ENCODE measurements at places on chromosomes 16 and 17.

- DNase-seq, result peak; percentile 72
These were observed 646 bp downstream of the HIC1 start for GRCh38 chr17:2055292-2056205.

- DNase-seq, result no peak
These were observed 16.2 kb upstream of the NFATC3 start for GRCh38 chr16:68068926-68069325.

- DNase-seq, result no peak
These were observed 1030.3 kb upstream of the CDH8 start for GRCh38 chr16:63066552-63066951.

GRCh38 chr17:21686165-21687015, 5.9 kb upstream of the KCNJ18 start:
- DNase-seq, result no peak

- no peak for DNase-seq
These were observed 46.4 kb downstream of the TNFRSF13B start for GRCh38 chr17:16925461-16926060.

- DNase-seq, result no peak
These were observed 18.9 kb upstream of the KCNH6 start for GRCh38 chr17:63504261-63504660.

- DNase-seq, result no peak
These were observed 1.0 kb upstream of the HEXIM2 start for GRCh38 chr17:45160447-45161287.

- DNase-seq, result no peak
These were observed 74.5 kb downstream of the RBFOX3 start for GRCh38 chr17:79536212-79536840.

GRCh38 chr16:2790631-2791030, 3.3 kb upstream of the PRSS33 start:
- no peak for DNase-seq

GRCh38 chr17:34710226-34710625, 130.8 kb downstream of the TMEM132E start:
- DNase-seq, result no peak

DNA sequence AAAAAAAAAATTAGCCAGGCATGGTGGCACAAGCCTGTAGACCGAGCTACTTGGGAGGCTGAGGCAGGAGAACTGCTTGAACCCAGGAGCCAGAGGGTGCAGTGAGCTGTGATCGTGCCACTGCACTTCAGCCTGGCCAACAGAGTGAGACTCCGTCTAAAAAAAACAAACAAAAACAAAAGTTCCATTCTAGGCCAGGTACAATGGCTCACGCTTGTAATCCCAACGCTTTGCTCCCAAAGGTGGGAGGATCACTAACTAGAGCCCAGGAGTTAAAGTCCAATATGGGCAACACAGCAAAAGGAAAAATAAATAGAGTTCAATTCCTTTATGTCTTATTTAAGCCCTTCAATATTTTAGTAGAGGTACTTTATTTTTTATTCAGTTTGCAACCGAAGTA, 47.5 kb downstream of the CNOT1 start:
- DNase-seq, result no peak

DNA sequence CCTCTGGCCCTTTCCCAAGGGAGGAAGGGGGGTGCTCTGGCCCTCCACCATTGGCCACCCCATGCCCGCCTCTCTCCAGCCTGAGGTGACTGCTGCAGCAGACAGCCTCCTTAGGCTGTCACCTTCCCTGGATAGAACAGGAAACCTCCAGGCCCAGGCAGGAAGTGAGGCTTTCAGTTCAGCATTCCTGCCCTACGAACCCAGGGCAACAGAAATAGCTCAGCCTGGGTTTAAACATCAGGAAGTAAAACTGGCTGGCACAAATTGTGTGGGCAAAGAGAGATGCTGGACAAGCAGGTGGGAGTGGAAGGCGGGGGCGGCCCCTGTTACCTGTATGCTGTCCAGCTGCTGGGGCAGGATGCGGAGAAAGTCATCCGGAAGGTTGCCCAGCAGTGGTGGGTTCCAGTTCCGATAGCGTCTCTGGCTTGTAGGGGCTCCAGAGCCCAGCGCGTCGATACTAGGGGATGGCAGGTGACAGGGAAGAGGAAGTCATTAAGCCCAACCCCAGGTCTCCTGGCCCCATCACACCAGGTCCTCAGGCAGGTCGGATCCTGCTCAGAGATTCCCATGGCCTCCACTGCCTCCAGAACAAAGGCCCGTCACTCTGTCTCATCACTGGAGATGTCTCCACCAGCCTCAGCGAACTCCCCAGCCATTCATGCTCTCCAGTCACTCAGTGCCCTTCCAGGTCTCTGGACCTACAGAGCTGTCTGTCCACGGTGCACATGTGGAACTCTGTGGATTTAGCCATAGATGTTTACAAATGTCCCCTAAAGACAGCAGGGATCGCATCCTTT, 23.6 kb upstream of the MRPS23 start:
- no peak for DNase-seq

DNA sequence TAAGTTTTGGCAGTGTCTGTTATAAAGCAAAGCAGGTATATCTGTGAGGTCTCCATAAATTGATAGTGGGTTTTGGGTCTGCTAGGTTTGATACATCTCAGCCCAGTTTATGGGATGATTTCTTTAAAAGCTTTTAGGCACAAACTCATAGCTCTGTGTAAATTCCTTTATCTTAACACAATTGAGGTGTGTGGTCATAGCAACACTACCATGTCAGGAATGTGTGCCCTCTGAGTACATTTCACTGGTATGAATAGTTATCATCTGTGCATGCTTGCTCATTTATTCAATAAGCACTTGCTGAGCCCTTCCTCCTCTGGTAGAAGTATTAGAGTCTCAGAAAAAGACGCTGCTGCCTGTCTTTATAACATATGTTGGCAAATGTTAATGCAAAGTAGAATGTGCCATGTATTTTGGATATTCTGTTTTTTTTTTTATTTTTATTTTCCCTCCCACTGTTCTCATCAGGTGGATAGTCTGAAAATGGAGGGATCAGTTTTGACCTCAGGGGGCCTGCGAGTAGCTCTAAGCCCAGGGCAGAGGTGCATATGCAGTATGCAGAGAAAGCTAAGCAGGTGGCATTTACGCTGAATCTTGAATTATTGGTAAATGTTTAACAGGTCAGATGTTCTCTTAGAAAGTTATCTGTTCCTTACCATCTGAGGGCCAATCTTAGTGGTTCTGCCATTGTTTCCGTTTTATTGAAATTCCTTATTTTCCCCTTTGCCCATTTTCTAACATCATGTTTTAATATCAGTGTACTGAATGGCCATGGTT, 90.7 kb downstream of the WNT3 start:
- no peak for DNase-seq

DNA sequence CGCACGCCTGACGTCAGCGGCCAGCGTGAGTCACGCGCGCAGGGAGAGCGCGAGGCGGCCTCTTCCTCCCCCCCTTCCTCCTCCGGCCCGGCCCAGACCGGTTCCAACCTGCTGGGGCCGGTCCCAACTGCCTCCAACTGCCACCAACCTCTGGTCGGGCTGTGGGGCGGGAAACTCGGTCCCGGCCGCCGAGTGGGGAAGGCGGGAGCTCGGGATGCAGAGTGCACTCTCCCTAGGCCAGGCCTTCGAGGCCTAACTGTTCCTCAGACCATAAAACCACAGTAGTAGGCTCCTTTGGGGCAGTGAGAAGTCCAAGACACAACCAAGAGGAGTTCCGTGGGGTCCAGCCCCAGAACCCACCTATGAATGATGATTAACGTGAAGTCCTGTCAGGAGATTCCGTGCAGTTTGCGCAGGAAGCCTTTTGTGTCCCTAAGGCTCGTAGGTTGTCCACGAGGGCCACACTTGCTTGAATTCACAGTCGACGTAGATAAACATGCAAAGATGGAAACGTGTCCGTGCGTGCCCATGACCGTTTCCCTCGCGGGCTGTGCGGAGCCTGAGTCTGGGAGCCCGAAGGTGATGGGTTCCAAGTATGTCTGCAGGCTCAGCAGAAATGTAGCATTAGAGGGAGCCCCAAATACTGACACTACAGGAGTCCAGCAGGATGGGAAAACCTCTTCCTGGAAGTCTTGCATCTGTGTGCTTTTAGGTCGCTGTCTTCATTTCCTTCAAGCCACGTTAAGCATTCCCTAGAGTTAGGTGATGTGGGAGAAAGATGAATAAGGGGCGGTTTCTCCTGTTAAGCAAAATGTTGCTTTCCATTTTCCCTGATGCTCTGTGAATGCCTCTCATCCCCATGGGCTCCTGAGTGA, 647 bp downstream of the UNK start:
- peak; percentile 69 for DNase-seq

DNA sequence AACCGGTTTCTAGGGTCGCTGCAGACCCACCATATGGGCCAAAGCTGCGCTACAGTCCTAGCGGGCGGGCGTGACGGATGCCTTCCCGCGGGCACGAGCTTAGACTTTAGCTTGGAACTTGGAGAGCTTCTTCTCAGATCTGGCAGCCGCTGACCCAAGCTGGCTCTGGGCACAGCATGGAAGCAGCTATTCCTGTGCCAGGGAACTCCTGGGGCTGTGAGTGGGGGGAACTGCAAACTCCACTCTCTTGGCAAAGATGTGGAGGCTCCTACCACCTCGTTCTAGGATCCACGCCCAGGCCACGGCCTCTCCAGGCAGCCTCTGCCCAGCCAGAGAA, 8.8 kb downstream of the FAAP100 start:
- no peak for DNase-seq

- DNase-seq, result no peak
These were observed 146.9 kb upstream of the NOL11 start for GRCh38 chr17:67570797-67571196.

- no peak for DNase-seq
These were observed 31.6 kb downstream of the IFT140 start for GRCh38 chr16:1580256-1580655.

GRCh38 chr17:62111562-62112171, 46.6 kb upstream of the MED13 start:
- DNase-seq, result no peak

GRCh38 chr17:50064253-50065001, 8.5 kb downstream of the ITGA3 start:
- DNase-seq, result no peak

- no peak for DNase-seq
These were observed 80.3 kb downstream of the FTO start for GRCh38 chr16:53784291-53784690.

- DNase-seq, result peak; percentile 66
These were observed 1.8 kb upstream of the EXOSC6 start for GRCh38 chr16:70253291-70254106.

DNA sequence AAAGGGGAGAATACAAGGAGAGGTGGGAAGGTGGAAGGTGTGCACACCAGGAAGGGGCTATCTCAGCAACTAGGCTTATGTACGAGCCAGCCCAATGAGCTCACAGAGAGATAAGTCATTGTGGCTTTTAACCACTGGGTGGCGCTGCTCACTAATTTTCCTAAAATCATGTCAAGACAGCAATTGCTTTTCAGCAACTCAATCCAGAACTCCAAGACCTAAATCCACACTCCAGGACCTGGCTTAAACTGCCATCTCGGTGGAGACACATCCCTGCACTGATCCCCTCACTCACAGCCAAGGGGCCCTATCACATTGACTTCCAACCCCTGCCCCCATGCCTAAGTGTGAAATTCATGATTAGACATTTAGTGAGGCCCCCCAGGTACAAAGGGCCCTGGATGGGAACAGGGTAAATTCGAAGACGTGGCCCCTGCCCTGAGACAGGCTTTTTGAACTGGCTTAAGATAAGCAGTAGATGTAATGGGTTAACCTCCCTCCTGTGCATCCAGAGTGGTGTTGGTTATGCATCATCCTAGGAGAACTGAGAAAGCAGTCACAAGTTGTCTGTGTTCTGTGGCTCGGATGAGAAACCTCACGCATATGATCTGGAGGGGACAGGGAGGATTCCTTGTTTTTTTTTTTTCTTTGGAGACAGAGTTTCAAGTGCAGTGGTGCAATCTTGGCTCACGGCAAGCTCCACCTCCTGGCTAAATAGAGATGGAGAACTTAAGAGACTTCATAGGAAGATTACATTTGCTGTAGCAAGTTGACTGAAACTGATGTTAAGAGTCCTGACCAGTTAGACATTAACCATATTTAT, 11.5 kb downstream of the CCL16 start:
- peak; percentile 73 for DNase-seq

GRCh38 chr16:85586380-85587104, 26.6 kb upstream of the GSE1 start:
- no peak for DNase-seq

- no peak for DNase-seq
These were observed 34.0 kb downstream of the DGKE start for GRCh38 chr17:56867948-56868376.

GRCh38 chr16:13148836-13149235, 247.4 kb downstream of the SHISA9 start:
- DNase-seq, result no peak

DNA sequence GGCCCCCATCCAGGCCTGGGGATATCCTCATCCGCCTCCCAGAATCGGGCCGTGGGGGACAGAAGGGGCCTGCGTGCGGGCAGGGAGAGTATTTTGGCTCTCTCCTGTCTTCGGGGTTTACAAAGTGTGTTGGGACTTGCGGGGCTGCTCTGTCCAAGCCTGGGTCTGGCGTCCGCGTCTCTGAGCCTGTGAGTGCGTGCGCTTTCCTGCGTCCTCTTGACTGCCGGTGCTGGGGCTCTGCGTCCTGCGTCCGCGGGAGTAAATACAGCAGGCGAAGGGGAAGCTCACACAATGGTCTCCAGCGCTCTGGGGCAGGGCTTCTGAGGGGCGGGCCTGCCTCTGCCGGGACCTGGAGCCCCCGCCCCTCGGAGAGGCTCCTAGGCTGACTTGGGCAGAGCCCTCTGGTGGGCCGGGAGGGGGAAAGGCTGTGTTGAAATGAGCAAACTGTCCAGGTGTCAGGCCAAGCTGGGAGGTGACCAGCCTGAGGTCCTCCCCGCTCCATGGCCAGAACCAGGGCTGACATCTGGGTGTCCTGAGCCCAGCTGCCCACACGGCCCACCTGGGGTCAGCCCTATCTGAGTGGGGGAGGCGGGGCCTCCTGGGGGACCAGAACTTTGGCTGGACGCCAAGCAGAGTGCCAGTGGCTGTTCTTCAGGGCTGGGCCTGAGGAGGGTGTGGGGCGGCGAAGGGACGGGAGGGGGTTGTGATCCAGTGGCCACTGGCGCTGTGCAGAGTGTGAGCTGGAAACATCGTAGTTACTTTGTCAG, 233.6 kb downstream of the SEC14L1 start:
- peak; percentile 55 for DNase-seq

DNA sequence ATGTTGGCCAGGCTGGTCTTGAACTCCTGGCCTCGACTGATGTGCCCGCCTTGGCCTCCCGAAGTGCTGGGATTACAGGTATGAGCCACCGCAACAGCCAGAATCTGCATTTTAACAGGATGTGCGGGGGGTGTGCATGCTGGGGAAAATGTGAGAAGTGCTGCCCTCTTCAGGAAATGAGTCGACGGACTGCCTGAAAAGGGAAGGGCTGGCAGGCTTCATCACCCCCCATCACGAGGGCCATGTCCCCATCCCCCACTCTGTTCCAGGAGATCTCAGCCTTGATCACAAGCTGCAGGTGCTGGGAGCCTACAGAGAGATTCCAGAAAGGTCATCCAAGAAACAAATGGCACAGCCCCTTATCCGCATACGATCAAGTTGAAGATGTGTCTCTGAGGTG, 195.3 kb upstream of the RPL38 start:
- DNase-seq, result no peak
